GM18507 (cell line): ENCODE measurements at places on chromosomes 7 and 10.

DNA sequence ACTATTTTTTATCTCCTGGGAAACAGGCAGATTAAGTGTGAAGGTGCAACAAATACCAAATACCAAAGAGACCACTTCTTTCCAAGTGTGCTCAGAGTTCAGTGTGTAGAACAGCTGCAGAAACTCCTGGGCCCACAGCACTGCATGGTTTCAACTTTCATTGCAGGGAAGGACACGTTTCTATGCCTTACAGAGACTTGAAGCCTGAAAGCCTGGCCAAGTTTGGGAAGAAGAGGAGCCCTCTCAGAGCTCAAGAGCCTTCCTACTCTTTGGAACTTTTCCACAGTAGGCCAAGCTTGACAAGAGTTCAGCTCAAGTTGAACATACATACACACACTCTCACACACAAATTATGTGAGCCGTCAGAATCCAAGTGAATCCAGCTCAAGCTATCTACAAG is 2.5 kb downstream of the HOXA4 start:
- no peak for DNase-seq

DNA sequence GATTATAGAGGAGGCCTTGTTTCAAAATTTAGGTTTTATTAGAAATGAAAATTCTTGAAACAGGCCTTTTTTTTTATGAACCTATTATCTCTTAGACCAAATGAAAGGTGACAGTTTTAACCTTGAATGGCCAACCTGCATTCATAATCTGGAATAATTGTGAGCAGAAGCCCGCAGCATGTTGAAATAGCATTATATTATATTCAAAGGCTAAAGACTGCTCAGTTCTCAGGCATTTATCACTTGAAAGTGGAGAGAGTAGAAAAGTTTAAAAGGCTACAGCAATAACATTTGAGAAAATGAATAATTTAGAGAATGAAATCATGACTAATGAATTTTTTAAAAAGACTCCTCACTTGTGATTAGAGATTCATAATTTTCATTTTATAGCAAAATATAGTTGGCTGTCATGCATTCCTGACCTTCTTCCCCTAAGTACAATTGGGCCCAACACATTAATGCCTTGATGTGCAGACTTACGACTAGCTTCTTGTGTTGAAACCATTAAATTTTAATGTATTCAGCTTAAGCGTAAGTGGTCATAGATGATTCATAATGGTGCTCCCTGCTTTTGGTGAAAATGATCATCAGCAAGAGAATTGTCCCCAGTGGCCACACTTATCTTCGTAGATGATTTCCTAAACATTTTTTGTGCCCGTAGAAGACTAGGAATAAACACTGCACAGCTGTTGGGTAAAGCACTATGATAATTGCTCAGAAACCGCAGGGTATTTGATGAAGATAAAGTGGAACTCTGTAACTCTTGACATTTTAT is 346.6 kb upstream of the BMPER start:
- no peak for DNase-seq

GRCh38 chr10:132486539-132487121 is 51.0 kb upstream of the INPP5A start:
- DNase-seq: no peak

GRCh38 chr7:117064688-117065087 is 111.4 kb downstream of the ST7 start:
- DNase-seq: no peak
